ENCODE measurements at places on chromosomes 2 and 18.

DNA sequence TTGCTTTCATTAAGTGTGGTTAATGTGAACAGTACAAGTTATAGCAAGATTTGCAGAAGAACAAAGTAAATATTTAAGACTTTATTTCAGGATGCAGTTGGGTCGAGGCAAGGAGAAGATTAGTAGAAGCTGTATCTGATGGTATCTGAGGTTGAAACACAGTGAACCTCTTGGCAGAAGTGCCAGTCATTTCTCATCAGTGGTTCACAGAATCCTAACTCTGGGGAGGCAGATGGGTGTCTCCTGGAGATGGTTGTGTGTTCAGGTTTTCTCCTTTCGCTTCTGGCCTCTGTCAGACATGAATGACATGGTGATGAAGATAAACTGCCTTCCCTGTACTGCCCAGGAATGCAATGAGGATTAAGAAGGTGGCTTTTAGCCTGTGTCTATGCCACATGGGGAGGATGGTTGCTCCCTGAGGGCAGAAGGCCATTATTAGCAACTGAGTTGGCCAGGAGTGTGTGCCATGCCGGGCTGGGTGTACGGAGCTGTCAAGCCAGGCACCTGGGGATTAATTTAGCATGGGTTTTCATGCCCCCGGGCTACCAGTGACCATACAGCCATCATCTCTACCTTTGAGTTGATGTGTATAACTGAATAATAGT, 28.0 kb downstream of the MGAT5 start:
- no peak for DNase-seq

DNA sequence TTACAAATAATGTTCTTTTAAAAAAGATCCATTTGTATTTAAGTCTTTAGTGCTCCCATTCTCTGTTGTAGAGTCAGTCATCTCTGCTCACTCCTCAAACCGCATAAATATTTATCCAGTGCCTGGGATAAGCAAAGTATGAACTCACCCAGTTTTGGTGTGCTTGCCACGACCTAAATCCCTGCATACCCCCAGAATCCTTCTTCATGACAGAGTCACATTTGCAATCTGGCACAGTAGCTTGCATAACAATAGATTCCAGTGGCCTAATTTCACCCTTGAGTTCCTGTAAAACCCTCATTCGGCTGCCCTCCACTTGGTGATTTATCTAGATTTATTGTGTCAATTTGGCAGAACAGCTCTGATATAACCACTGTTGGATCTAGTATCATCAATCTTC, 92.9 kb downstream of the DTNA start:
- DNase-seq = no peak

- no peak for DNase-seq
These were observed 1.7 kb downstream of the FZD7 start for GRCh38 chr2:202035089-202035940.

DNA sequence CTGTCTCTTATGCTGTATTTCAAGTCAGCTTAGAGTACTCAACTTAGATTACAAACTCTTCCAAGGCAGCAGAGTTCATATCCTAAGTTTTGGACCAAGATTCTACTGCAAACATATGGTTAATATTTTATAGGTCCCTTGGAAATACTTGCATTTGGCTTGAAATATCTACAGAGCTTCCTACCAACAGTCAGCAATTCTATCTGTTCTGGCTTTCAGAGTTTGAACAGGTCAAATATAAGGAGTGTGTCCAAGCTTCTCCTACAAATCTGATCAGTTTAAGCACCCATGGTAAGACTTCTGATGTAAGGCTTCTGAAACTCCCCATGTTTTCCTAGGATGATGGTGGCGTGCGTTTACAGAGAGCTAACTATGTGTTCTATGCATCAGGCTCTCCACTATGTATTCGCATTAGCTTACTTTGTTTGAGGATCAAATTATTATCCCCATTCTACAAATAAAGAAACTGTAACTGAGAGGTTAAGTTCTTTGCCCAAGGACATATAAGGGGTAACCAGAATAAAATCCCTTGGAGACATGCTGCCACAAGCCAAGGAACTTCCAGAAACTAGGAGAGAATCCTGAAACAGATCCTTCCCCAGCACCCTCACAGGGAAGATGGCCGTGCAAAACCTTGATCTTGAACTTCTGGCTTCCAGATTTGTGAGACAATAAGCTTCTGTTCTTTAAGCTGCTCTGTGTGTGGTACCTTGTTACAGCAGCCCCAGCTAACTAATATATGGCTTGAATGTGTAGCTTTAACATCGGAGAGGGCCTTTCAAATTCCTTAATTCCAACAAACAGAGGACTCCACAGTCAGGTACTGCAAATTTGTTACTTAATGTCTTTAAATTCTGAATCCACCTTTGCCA, 55.1 kb downstream of the ATP8B1 start:
- DNase-seq = no peak

DNA sequence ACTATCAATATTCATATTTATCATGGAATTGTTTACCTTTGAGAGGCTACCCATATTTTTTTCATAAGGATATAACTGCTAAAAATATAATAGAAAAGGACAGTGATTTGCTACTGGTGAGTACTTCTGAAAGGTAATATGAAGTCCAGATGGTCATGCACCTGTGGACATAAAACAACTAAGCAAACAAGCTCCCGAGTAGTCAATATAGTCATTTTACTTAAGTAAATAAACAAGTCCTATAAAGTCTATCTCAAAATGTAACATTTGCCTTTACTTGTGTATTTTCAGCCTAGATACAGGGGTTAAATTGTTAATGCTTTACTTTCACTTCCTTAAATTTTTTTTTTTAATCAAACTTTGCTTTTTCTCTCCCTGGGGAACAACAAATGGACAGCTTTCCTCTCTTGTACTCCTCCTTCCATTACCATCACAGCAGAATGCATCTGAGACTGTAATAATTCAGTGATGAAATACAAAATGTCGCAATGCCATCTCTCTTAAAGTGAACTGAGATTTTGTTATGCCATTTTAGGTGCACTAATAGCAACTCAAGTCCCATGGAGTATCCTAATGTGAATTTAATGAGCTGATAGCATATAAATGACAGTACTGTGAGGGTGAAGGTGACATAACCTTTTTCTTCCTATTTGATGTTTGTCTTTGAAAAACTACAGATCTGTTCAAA, 1325.4 kb upstream of the ZEB2 start:
- DNase-seq = peak; percentile 53

DNA sequence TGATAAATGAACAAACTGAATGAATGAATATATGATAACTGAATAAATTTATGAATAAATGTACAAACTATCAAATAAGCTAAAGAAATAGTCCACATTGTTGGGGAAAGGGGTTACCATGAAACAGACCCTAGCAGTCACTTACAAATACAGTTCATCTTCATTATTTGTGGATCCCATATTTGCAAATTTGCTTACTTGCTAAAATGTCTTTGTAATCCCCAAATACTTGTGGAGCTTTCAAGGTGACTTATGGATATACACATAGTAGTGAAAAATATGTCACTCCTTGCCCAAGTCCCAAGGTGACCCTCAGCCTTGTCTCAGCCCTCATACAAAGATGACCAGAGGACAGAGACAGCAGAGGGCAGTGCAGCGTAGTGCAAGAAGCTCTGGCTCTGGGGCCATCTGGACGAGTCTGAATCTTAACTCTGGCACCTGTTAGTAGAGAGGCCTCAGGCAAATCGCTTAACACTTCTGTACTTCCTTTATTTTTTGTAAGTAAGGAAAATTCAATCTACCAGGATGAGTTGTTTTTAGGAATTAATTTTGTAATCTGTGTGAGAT, 3.1 kb downstream of the PAIP2B start:
- peak; percentile 40 for DNase-seq

GRCh38 chr2:169343202-169343601, 19.1 kb downstream of the LRP2 start:
- no peak for DNase-seq

DNA sequence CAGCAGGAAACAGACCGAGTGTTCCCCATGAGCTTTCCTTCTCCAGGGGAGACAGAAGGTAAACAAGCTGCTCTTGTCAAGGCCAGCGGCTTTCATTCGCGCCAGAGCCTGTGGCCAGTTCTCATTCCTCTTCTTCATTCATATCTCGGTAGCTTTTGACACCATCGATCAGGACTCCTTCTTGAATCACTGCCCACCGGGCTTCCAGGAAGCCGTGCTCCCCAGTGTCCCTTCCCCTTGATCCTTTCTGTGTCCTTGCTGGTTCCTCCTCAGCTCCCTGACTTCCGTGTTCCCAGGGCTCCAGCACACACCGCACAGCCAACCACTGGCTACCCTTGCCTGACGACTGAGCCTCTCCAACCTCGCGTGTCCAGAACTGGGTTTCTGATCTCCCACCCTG, 14.1 kb downstream of the SLC66A3 start:
- no peak for DNase-seq
